ENCODE measurements at places on chromosomes 6 and 20. TPM values are rescaled to one million over a fixed set of nuclear protein-coding genes. Genes with fewer than 3 reads are reported as not detected.

DNA sequence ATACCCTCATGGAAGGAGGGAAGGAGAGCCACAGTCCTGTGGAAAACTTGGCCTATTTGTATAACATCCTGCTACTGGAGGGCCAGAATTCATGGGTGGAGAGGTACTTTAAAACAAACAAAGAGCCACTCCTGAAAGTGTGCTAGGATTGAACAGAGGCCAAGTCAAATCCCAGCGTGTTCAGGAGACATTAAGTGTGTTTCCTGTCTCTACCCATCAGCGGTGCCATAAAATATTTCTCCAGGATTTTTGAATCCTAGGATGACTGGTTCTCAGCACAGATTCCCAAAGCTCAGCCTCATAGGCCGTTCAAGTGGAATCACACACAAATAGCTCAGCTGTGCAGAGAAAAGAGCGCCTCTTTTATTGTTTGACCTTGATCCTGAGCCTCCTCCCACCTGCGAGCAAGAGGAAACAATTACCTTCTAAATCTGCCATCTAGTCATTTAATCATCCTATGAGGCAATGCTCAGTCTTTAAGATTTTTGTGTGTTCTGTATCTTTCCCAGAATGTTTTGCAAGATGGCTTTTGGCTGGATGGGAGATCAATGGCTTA is 31.8 kb upstream of the RALGAPA2 start:
- DNase-seq = no peak

DNA sequence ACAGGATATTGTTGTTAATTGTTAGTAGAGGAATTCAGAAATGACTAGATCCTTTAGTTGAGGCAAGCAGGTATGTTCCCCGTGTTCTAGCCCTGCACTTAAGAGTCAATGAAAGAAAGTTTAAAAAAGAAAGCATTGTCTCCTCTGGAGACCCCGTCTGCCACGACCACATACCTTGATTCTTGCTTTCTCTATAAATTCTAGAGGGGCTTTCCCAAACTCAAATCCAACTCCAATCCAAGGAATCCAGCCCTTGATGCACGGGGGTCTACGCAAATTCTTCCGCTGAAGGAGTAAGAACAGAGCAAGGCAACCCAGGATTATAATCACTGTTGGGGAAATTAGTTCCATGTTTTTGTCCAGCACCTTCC is 401 bp downstream of the CYP39A1 start:
- DNase-seq = no peak

- no peak for DNase-seq
Measured at GRCh38 chr20:41837669-41838224, 219.6 kb upstream of the CHD6 start.

- no peak for DNase-seq
Measured at GRCh38 chr6:84752118-84752850, 12.1 kb downstream of the TBX18 start.

DNA sequence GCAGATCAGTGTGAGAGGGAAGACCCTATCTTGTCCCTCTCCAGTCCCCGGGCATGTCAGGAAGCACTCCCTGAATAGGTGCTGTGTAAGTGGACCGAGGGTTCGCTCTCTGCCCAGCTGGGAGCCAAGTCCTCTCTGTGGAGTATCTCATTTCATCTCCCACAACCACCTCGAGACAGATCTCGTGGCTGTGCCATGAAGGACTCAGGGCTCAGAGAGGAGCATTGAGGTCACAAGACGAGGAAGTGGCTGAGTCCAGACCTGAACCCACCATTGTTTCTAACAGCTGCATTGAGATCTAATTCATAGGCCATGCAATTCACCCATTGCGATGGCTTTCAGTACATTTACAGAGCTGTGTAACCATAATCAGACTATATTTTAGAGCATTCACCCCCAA is 34.7 kb upstream of the STX16 start:
- DNase-seq = no peak

DNA sequence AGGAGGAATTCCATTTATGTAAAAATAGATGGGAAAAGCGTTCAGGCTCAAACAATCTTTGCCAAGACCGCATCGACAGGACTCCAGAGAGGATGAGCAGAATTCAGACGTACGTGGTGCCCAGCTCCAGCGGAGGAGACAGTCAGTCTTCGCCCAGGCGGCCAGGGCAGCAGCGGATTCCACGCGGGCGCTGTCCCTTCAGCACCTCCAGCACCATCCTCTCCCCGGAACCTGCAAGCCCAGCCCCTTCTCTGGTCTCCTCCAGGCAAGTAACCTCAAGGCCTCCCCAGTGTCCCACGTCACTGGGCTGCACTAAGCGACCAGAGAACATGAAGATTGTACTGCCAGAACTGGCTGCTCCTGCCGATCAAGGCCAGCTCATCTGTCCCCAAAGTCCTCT is 2.8 kb upstream of the KCNQ2 start:
- peak; percentile 36 for DNase-seq

The EDN3 gene
- total RNA-seq = 0.95 TPM

The SCAF8 gene
- total RNA-seq = 41.5 TPM

The MATN4 gene
- total RNA-seq = not detected

The KIF16B gene
- total RNA-seq = 16.4 TPM
